ENCODE measurements at places on chromosomes 1 and 21. TPM values are rescaled to one million over a fixed set of nuclear protein-coding genes. Genes with fewer than 3 reads are reported as not detected.

The ECM1 gene
- total RNA-seq = 0.99 TPM

The EVA1C gene
- 12.5 TPM for total RNA-seq

DNA sequence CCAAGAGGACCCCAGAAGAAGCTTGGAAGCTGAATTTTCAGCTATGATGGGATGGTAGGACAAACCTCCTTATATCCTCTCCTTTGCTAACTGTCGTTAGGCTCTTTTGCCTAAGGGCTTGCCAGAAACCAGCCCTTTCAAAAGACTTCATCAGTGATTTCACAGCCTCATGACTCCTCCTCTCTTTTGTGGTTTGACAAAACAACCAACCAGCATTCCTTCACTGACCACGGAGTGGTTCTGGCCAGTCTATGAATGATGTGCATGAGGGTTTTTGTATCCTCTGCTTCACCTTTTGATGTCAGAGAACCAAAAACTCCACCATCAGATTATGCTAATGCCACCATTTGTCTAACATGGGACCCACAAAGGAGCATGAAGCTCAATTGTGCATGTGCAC lies 116.9 kb upstream of the COA6 start:
- H3K27ac ChIP-seq = no peak overlapping the region
- H3K4me3 ChIP-seq = no peak overlapping the region
- peaks cover 10% of the 10 kb centered on the region for H3K36me3 ChIP-seq
- peaks cover 15% of the 10 kb centered on the region for H3K4me1 ChIP-seq
- H3K27me3 ChIP-seq = peaks cover 20% of the 10 kb centered on the region

DNA sequence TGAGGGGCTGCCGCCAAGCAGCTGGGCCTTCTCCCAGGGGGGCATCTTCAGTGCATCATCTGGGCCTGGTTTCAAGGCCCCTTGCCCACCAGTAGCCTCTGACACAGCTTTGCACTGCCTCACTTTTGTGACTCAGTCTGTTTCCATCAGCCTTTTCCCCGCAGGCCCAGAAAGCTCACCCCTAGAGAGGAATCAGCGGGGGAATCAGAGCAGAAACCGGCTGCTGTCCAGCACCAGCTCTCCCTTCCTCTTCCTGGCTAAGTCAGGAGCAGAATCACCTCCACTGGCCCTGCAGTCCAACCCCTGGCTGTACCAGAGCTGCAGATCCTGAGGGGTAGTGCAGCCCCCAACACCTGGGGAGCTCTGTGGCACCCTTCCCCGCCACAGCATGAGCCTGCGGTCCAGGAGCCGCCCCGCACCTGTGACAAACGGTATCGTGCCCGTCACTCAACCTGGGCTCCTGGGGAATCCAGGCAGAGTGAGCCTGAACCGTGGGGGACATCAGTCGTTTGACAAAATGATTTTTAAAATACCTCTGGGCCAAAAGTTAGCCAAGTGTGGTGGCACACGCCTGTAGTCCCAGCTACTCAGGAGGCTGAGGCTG lies 83.3 kb upstream of the TMEM51 start:
- no peaks in the 10 kb centered on the region for H3K36me3 ChIP-seq
- no peaks in the 10 kb centered on the region for H3K27me3 ChIP-seq
- no peak overlapping the region for H3K27ac ChIP-seq
- no peak overlapping the region for H3K4me3 ChIP-seq

DNA sequence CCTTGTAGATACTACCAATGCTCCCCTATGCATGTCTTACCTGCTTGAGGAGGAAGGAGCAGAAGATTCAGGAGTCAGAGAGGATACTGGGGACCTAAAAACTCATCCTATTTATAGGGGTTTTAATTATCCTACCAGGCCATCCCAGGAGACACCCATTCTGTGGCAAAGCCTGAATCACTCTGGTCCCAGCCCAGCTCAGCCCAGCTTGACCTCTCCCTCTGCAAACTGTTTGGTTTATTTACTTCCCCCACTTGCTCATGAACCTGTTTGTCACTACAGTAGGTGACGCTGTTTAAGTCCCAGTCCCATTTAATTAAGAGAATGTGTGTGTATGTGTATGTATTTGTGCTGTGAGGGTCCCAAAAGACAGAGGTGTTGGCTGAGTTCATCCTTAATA lies at the start of gene RPTN:
Gene RPTN (minus strand): TSS at position 85 of the 400 bp plus-strand sequence. CDS start 1,339 bp downstream, outside the sequence.
- peaks cover 9% of the 10 kb centered on the region for H3K27me3 ChIP-seq
- no peaks in the 10 kb centered on the region for H3K36me3 ChIP-seq
- H3K4me3 ChIP-seq = no peak within 1 kb of the TSS

Data from activated naive CD8-positive, alpha-beta T cell treated with anti-CD3 and anti-CD28 coated beads for 36 hours (primary cell).